ENCODE measurements at places on chromosomes 4 and X.

DNA sequence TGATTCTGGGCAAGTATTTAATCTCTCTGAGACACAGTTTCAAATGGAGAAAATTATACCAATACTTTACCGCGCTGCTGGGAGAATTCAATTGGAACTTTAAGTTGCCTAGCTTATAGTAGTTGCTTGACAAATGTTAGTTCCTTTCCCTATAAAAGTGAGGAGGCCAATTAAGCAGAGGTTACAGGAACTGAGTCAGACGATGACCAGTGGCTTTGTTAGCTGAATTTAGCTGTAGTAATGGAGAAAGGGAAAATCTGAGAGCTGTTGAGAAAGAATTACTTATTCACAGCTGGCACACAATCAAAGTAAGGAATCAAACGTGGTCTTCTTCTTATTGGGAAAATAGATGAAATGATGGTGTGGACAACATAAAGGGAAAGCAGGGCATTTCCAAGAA, 29.6 kb downstream of the SMARCA1 start:
- DNase-seq = no peak

- no peak for DNase-seq
These were observed 134.6 kb downstream of the AASDH start for GRCh38 chr4:56252561-56253152.

- DNase-seq = no peak
These were observed 86.1 kb downstream of the USP46 start for GRCh38 chr4:52572936-52573485.

- DNase-seq = peak; percentile 3
These were observed 111.5 kb downstream of the AFAP1 start for GRCh38 chr4:7828011-7828720.

All from DMS79 treated with DMSO at 0.1 percent for 48 hours (cell line).